NCI-H2171 treated with DMSO at 0.1 percent for 48 hours (cell line): ENCODE measurements at places on chromosomes 2 and 18.
A peak's percentile ranks its signal among the peaks of the same experiment; 100 is the strongest.

DNA sequence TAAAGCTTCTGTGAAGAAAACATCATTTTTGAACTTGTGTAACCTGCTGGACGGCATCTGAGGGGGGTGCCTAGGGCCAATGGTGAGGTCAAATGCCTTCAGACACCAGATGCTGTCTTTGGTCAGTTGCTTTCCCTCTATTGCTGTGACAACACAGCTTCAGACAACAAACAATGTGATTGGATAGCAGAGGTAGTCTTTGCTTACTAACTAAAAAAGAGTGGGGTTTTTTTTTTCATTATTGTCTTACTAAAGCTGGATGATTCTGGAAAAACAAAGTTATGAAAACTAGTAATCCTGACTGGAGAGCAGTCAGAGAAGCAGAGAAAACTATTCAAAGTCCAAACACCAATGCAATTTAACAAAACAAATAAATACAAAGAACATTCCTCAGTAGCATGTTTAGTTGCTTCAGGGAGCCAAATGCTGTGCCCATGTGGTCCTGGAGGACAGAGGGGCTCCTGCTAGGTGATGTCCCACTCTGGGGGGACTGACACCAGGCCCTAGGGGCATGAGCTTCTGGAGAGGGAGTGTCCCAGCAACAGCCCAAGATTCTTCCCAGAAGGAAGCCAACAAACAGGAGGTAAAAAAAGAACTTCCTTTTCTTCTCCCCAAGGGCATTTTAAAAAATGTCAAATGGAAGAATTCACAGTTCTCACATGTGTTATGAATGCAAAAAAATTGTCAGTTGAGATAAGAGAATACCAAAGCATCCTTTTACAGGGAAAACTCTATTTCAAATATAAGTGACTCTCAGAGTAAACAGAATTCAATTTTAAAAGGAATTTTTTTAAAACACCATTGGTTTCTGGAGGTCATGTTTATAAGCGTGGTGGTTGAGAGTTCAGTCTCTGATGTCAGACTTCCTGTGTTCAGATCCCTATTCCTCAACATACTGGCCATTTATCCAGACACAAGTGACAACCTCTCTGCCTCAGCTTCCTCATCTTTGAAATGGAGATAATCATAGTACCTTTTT lies 181.1 kb upstream of the PGAP1 start:
- DNase-seq, result no peak

DNA sequence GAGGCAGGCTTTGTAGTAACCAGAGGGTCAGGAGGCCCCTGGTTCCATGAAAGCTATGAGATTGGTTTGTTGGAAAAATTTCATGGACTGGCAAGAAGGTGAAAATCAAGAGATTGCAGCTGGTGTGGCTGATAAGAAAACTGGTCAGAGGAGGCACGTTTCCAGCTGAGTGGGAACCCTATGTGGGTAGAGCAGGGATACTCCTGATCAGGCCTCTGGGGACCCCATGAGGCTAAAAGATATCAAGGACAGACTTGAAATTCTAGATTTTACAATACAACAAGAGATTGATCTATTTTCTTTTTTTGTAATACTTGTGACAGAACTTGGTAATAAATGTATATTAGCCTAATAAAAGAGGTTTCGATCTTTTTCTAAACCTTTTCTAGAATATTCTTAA lies 1615.1 kb downstream of the DPP10 start:
- DNase-seq, result no peak

DNA sequence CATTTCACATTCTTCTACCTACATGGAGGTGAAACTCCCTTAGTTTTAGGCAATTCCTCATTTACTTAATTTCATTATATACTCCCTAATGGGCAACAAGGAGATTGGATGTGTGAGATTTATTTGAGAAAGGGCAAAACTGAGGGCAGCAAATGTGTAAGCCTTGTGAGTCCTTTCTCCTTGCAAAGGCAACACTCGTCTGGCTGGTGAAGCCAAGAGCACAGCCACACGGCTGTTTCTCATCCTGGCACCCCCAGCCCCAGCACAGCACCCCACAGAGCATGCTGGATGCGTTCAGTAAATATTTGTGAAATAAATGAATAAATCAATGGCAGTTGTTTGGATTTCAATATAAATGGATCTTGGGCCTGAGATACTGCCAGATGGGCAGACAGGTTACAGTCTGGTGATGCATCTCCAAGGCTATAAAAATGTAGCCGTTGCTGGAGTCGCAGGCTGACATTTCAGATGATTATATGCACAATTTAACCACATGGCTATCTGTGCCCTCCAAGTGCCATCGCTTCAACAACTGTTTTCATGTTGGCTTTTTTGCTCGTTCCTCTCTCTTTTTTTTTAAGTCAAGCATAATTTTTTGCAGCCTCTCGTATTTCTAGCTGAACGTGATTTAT lies 154.1 kb upstream of the REV1 start:
- DNase-seq, result peak; percentile 86

- DNase-seq, result no peak
Measured at GRCh38 chr2:238107525-238108422, 7.6 kb downstream of the ESPNL start.

DNA sequence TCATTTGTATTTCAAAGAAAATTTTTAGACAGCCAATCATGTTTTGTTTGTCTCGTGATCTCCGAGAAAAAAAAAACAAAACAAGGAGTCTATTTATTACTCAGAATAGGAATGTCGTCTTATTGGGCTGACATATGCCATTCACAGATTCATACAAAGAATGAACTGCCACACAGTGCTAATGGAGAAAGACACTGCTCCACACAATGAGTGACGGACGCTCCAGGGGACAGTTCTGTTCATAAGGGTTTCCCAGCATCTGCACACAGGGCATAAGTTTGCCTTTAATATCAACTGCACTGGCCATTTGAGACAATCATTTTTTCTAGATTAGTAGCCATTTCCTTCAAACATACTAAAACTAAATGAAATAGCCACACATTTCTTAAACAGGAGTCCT lies 3.4 kb downstream of the SERTAD2 start:
- DNase-seq, result no peak

DNA sequence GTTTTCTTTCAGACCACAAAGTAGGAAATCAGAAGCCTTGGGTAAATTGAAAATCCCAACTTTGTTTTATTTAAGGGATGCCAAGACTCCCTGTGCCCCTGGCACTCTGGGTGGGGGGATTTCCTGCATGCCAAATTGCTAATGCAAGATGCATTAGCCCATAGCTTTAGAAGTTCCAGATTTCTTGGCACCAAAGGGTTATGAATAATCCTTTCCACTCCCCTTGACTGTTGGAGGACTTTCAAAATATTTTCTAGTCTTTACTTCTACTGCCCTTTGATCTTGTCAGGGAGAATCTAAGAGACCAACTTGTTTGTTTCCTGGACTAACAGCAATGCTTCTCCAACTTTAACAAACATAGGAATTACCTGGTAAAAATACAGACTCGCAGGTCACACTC lies 81.8 kb upstream of the TGIF1 start:
- DNase-seq, result no peak

DNA sequence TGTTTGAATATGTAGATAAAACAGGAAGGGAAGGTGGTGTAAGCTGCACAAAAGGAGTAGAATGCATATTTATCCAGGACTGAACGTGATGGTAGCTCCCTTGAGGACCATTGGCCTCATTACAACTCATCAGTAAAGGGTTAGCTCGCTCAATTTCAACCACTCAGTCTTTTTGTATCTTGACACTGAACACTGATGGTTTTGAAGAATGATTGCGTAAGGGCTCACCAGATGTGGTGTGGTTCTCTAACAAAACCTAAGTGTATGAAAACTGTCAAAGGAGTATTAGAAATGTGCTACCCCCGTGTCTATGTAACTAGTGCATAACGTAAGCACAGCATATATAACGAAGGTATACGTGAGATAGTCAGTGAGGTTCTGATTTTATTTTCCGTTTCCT lies 272.4 kb upstream of the THSD7B start:
- DNase-seq, result peak; percentile 20

DNA sequence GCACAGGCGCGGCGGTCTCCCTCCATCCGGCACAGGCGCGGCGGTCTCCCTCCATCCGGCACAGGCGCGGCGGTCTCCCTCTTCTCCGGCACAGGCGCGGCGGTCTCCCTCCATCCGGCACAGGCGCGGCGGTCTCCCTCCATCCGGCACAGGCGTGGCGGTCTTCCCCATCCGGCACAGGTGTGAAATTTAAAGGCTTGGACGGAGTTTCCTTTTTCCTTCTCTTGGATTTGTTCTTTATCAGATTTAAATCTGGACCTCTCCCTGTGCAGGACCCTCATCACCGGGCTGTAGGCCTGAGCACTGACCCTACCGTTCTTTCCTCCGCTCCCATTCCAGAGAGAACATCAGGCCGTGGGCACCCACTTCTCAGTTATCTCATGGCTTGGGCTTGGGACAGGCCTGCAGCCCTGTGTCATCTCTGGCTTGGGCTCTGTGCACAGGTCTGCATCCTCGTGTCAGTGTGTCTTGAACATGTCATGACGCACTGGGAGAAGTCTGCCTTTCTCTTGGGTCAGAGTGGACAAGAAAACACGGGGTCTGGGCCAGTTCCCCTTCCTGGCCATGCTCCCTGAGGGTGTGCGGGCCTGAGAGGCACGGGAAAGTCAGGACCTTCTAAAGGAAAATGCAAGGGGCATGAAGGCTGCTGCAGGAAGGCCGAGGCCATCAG lies 53.9 kb upstream of the PXDN start:
- DNase-seq, result no peak

DNA sequence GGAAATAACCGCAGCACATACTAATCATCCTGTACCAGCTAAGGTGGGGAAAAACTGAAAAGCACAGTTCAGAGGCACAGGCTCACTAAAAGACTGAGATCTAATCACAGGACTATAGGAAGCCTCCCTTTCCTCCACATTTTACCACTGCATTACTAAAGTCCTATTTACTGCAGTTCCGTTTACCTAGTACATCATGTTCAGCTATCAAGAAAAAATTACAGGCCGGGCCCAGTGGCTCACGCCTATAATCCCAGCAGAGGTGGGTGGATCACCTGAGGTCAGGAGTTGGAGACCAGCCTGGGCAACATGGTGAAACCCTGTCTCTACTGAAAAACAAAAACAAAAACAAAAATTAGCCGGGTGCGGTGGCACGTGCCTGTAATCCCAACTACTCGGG lies 11.0 kb upstream of the NBEAL1 start:
- no peak for DNase-seq

DNA sequence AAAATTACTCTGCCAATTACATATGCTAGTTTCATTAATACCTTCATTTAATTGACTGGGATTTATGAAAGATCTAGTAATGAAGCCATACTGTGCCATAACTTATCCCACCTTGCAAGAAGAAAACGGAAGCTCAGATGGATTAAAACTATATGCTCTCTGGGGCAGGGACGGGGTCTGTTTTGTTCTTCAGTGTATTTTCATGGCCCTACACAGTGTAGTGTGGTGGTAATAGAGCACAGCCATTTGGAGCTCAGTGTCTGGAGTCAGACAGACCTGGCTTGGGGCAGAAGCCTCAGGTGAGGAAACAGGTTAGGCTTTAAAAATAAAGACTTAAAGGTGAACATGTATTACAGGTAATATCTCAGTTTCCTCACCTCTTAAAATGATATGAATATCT lies 62.3 kb downstream of the FIGN start:
- DNase-seq, result no peak

GRCh38 chr18:35460736-35461161 lies 37.0 kb downstream of the INO80C start:
- DNase-seq, result no peak

DNA sequence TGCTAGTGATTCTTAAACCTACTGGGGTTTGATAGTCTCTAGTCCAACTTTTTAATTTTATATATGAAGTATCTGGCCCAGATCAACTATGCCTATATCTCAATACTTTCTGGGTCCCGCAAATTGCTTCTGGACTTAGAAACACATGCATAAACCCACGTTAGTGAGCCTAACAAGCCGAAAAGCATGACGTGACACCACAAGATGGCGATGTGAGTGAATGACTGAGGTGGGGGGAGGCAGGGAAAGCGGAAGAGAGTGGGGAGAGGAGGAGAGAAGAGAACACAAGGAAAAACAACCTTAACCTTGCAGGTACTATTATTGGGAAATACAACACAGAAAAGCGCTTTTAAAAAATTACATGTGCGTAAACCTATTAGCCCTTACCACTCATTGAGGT lies 13.8 kb downstream of the PDIA6 start:
- DNase-seq, result no peak

- DNase-seq, result no peak
Measured at GRCh38 chr2:233929352-233930022, 12.3 kb downstream of the TRPM8 start.

GRCh38 chr2:214560176-214560575 lies 149.3 kb downstream of the VWC2L start:
- DNase-seq, result no peak

- DNase-seq, result no peak
Measured at GRCh38 chr2:231197706-231198290, 633 bp upstream of the ARMC9 start.

DNA sequence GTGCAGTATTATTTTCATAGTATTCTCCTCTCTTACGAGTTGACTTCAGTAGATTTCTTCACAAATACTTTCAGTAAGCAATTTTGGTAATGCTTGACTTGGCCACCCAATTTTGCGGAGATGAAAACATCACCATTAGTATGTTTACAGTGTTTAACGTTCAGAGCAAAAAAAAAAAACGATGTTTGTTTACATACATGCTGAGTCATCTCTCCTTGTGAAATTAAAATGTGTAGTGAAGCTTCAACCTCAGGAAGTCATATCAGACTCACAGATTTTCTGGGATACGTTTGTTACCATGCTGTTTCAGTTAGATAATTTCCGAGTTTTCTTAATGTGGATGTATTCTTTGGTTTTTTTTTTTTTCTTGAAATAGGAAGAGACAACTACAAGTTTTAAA lies 100.1 kb downstream of the CTNNA2 start:
- DNase-seq, result no peak

GRCh38 chr2:56209701-56210100 lies 25.9 kb downstream of the CCDC85A start:
- DNase-seq, result no peak

DNA sequence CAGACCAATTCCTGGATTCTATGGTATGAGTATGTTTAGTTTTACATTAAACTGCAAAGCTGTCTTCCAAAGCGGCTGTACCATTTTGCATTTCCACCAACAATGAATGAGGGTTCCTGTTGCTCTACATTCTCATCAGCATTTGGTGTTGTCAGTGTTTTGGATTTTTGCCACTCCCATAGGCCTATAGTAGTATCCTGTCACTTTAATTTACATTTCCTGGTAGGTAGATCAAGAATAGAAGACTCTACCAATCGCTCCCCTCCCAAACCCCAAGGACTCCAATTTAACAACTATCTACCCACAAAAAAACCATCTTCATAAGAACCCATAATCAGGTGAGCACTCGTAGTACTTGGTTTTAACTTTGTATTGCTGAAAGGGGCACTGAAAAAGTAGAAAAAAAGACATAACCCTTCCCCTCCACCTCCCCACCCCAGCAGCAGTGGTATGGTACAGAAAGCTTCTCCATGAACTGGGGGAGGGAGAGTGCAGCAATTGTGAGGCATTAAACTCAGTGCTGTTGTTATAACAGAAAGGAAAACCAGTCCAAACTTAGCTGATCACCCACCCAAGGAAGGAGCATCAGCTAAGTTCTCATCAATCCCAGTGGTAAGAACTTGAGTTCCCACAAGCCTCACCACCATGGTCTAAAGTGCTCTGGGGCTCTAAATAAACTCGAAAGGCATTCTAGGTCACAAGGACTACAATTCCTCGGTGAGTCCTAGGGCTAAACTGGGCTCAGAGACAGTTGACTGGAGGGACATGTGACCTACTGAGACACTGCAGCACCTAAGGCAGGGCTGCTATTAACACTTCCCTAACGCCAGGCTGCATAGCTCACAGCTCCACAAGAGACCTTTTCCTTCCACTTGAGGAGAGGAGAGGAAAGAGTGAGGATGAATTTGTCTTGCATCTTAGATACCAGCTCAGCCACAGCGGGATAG lies 35.5 kb upstream of the CYTIP start:
- DNase-seq, result no peak

- DNase-seq, result no peak
Measured at GRCh38 chr2:196165016-196165415, 6.4 kb downstream of the STK17B start.
